Right lung (tissue), 10 donors: ENCODE measurements at places on chromosomes 16 and 17. TPM values are rescaled to one million over a fixed set of nuclear protein-coding genes. Genes with fewer than 3 reads are reported as not detected.

DNA sequence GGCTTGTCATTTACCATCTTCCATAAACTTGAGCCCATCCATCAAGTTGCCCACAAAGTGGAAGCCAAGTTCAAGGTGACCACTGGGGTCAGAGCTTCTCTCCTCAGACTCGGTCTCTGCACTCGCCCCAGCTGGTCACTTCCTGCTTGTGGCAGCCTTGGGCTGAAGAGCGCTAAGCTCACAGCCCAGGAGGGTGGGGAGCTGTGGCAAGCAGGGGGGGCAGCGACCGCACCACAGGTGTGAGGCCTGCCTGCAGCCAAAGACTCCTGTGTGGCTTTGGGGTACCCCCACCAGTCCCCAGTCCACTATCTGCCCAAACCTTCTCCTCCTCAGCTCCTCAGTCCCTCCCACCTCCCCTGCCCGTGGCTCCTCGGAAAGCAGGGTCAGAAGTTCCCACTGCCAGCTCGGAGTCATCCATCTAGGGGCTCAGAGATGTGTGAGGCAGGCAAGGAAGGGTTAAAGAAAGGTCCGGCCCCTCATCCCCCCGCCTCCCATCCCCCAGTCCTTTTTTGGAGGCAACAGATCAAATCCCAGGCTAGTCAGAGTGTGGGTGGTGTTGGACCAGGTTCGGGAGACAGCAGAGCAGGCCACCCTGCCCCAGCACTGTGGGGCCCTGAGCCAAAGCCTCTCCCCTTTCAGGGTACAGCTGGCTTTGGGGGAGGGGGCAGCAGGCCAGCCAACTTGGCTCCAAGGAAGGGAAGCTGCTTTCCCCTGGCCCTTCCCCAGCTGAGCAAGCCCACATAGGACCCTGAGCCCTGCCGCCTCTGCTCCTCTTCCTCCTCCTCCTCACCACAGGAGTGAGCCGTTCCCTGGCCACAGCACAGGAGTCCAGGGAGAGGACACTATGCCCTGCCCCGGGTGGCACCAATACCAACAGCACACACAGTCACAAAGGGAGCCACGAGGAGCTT lies 3.2 kb downstream of the CSF3 start:
- no peak for DNase-seq

GRCh38 chr17:38750312-38751121 lies 2.0 kb upstream of the PSMB3 start:
- no peak for DNase-seq

DNA sequence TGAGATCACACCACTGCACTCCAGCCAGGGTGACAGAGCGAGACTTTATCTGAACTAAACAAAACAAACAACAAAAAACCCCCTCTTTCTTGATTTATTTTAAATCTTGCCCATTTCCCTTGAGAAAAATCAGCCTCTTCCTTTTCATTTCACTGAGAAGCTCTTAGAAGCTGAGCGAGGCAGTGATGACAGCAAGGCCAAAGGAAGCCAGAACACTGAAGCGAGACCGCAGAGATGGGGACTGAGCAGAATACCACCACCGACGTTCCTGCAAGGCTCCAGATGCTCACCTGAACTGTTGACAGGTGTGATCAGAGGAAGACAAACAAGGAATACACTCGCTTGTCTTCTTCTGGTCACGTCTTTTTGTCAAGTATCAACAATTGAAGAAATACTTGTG lies 30.5 kb upstream of the IRF8 start:
- DNase-seq = no peak

- no peak for DNase-seq
Observed at GRCh38 chr16:75983741-75984381, 257.6 kb upstream of the CPHXL start.

- DNase-seq = no peak
Observed at GRCh38 chr17:2814481-2815341, 18.5 kb downstream of the RAP1GAP2 start.

GRCh38 chr16:29644973-29645693 lies 17.9 kb upstream of the SPN start:
- no peak for DNase-seq

The HIC1 gene
- polyA plus RNA-seq = 27.4 TPM
